ENCODE measurements at places on chromosomes 11 and 22. TPM values are rescaled to one million over a fixed set of nuclear protein-coding genes. Genes with fewer than 3 reads are reported as not detected.
A peak's percentile ranks its signal among the peaks of the same experiment; 100 is the strongest.

PIWIL4 gene
- 0.29 TPM for polyA plus RNA-seq

NOX4 gene
- not detected for polyA plus RNA-seq

DNA sequence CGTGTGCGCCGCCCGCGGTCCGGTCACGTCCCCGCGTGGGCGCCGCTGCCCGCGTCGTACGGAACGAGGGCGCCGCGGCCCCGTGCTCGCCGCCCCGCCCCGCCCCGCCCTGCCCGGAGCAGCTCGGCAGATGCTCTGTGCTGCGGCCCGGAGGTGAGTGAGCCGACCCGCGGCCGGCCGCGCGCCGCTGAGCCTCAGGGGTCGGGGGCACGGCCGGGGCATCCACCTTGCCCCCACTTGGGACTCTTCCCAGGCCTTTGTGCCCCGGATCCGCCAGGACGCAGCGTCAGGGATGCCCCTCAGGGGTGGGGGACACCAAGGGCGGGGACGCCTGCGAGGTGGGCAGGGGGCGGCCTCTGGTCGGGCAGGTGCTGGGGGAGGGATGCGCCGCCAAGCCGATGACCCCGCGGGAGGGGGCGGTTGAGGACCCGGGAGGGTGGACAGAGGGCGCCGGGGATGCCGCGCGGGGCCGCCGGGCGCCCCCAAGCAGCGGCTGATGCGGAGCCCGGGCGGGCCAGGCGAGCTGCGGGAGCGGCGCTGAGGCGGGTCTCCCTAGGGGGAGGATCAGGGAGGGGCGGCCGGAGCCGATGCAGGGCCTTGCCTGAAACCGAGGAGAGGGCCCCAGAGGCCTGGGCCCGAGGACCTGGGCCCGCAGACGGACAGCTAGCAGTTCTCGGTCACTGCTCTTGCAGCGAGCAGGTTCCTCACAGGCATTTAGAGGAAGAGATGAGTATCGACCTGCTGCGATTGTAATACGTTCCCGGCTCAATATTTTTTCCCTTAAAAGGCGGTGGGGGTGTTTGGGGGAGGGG, at the start of gene GNAZ:
TSS of gene GNAZ (plus strand) at position 102 of the 812 bp plus-strand sequence. CDS start 25,177 bp downstream, outside the sequence.
- peak; percentile 5 for DNase-seq

GRCh38 chr11:3106736-3107524, 49.7 kb upstream of the CARS1 start:
- DNase-seq: no peak

DNA sequence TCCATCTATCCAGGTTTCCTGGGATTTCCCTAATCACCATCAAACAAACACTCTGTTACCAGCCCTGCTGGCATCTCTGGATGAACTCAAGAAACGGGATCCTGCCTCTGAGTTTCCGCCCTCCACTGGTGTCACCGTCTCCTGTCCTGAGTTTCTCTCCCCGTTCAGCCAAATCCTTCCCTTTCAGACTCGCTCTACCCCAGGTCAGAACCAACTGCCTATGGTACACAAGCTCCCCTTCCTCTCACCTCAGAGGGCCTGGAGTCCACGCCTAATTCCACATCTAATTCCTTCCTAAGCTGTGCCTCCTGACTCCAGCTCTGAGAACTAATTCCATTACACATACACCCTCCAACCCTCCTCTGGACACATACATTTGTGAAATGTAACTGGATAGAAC, 96.1 kb downstream of the SHANK2 start:
- DNase-seq: no peak

DNA sequence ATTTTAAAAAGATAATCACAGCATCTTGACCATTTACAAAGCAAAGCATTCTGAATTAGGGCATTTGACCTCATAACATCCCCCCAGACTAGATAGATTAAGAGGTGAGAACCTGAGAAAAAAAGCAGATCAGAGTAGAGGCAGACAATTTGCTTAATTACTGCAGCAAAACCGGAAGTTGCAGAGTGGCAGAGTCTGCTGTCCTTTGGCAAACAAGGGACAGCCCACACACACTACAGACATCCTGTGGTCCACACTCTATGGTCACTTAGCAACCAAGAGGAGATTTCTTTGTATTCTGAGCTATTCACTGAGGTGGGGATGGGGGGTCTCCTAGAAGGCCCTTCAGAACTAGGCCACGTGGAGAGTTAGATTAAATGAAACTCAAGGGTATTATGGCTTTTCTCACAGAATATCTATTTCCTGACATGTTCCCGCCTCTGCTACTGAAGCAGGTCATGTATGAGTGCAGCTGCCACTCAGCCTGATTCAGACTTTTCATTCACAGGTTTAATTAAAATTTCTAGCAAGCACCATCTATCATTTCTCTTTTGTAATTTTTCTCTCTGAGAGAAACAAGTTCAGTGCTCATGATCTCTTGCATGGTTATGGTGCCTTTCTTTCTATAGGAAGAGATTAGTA, 48.5 kb downstream of the SVIP start:
- no peak for DNase-seq

GRCh38 chr22:45891021-45891421, 85.9 kb downstream of the WNT7B start:
- DNase-seq: no peak

CHRDL2 gene
- 5.4 TPM for polyA plus RNA-seq

- no peak for DNase-seq
Measured at GRCh38 chr22:46848197-46848596, 85.7 kb downstream of the TBC1D22A start.

All from A549 (cell line).